ENCODE measurements at places on chromosomes 16 and 17.

- DNase-seq: no peak
These were observed 12.0 kb downstream of the FAM83G start for GRCh38 chr17:18992454-18993130.

DNA sequence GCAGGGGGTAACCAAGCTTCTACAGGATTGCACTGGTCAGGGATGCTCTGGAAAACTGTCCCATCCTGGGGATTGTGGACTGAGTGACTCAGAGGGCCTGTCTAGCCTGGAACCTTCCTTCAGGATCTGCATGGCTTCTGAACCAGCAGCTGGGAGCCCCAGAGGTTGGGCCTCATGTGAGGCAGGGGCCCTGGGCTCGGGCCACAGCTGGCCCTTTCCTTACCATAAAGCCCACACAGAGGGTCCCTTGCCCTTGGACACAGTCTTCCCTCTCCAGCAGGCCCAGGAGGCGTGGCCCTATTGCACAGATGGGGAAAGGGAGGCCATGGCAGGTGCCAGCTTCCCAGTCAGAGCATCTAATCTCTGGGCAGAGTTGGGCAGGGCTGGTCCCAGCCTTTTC lies 30.5 kb downstream of the ADCY7 start:
- no peak for DNase-seq

DNA sequence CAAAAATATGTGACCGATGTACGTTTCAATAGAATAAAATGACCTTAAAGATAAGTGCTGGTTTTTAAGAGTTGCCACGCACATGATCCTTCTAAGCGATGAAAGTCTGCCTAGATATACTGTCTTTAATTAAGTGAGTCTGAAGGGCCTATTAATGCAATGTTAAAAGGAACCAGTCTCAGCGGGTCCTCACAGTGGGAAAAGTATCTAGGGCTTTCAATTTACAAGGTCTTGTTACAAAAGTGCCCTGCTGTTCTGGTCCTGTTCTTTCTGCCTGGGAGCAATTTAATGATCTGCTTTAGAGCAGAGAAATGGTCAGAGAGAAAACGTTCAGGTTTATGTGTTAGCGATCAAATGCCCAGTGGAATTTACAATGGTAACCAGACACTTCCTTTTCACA lies 864.0 kb downstream of the KCNJ2 start:
- DNase-seq: no peak

DNA sequence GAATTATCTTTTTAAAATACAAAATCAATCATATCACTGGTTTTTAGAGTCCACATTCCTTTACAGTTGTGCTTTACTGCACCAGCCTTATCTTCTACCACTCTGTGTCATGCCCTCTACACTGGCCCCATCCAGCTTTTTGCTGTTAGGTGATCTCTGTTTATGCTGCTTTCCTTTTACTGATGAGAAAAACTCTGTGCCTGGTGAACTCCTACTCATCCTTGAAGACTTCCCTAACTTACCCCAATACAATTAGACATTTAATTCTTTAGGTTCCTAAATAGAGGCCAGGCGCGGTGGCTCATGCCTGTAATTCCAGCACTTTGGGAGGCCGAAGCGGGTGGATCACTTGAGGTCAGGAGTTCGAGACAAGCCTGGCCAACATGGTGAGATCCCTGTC lies 64.6 kb downstream of the MRTFB start:
- no peak for DNase-seq

GRCh38 chr17:57071991-57072944 lies 12.8 kb upstream of the AKAP1 start:
- no peak for DNase-seq

DNA sequence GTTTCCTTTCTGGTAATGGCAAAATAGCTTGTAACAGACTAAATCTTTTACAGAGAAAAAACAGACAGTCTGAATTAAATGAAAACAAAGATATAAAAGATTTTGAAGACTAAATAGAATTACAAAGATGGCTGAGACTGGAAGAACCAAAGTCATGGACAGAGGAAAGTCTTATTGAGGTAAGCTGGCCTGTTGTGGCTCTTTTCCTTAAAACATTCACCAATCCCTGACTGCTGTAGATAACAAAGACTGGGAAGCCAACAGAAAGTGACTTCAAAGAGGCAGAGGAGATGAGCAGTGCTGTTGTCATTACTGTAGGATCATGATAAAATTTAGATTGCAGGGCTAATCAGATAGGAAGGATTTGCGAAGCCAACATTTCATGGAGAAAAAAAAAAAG lies 517.0 kb downstream of the KIF2B start:
- no peak for DNase-seq

DNA sequence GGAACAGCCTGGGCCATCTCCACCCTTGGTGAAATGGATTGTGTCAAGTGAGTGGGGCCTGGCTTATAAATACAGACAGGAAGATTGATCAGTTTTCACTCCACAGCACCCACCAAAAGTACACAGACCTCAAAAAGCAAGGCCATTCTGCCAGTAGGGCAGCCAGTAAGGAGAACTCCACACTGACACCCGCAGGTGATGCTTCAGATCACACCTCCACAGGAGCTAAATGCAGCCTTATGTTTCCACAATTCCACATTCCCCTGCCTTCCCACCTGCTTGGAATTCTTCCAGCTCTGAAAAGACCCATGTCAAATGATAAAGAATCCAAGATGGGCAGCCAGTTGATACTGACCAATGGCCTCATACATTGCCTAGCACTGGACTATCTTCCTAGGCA lies 191.1 kb downstream of the ZFHX3 start:
- no peak for DNase-seq

GRCh38 chr17:64240741-64241347 lies 22.2 kb downstream of the TEX2 start:
- DNase-seq: no peak

DNA sequence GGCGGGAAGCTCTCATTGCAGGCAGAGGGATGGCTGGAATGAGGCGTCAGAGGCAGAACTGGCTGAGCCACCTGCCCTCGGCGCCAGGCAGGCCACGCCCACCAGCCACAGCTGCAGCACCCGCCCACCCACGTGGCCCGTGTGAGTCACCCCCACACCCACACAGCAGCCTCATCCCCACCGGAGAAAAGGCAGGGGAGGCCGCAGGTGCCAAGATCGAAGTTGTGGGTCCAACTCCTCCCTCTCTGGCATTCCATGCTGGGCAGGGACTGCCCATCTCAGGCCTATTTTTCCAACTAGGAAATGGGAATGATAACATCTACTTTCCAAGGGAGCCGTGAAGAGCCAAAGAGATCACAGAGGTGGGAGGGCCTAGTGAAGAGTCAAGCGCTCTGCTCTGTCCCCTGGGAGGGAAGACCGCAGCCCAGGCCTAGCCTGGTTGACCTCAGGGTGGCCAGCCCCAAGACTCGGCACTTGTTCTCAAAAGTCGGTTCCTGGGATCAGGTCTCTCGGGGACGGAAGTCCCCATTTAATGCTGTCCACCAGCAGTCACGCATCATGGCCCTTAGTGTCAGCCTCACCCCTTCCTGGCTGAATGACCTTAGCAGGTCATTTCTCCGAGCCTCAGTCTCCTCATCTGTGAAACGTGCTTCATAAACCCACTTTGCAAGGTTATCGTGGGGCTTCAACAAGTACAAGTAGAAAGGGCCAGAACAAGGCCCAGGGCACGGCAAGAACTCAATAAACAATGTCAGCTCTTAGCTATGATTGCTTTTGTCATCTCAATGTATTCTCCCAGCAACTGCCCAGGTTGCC lies at the start of gene TRPV3:
TSS of gene TRPV3 (minus strand) at position 45 of the 816 bp plus-strand sequence. CDS start 2,962 bp downstream, outside the sequence.
- peak; percentile 60 for DNase-seq

DNA sequence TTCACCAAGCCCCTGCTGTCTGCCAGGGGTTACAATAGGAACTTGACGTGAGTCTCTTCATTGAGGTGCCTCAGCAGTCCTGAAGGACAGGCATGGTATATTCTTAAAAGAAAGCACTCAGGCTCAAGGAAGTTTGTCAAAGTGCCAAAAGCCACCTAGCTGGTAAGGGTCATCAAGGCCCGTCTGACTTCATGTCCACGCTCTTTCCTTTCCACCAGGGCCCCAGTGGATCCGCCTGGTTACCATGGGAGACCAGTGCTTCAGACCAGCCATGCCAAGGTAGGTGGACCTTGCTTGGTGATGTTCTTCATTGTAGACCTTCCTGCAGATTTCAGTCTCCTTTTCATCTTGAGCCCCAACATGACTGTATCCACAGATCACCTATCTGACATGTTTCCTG lies 27.6 kb upstream of the CCL1 start:
- DNase-seq: no peak

DNA sequence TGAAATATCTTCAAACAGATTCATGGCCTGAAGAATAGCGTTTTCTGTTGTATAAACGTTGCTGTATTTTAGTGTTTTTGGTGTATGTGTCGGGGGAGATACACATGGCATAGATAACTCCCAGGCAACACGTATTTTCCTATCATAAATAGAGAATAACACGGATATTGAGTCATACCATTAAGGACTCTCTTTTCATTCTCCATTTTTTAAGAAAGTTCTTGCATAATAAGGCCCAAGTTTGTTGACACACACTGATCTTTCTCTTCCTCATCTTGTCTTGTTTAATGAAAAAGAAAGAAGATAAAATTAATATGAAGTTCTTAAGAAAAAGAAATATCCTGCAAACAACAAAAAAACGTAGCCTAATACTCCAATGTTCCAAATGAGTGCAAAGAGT lies 13.4 kb downstream of the ABCA8 start:
- no peak for DNase-seq

GRCh38 chr17:41631025-41631897 lies 6.9 kb upstream of the KRT17 start:
- no peak for DNase-seq

DNA sequence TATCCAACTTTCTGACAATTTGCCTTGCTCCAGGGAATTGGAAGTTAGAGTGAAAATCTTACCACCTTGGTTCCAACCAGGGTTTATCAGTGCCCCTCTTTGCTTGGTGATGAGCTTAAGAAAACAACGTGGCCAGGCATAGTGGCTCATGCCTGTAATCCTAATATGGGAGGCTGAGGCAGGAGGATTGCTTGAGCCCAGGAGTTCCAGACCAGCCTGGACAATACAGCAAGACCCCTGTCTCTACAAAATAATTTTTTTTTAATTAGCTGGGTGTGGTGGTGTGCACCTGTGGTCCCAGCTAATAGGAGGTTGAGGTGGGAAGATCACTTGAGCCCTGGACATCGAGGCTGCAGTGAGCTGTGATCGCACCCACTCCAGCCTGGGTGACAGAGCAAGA lies 21.4 kb downstream of the SLC7A6 start:
- DNase-seq: no peak

DNA sequence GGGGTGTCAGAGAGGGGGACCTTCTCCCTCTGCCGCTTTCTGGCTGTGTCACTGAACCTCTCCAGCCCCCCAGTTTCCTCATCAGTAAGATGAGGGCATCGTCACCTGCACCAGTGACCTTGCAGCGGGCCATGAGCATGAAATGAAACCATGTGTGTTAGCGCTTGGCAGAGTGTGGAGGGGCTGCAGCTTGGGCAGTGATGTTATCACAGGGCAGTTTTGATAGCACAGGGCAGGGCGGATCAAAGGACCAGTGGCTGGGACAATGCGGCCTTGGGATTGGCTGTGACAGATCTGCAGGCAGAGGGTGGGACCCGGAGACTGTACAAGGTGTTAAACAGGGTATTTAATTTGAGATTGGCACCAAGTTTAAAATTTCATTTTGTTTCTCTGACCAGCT lies 38.9 kb upstream of the NAT9 start:
- DNase-seq: no peak

GRCh38 chr17:64583038-64583437 lies 76.3 kb downstream of the CEP95 start:
- no peak for DNase-seq

- DNase-seq: no peak
These were observed 4.4 kb upstream of the KRT37 start for GRCh38 chr17:41428591-41429291.

GRCh38 chr17:49717371-49717861 lies 9.7 kb upstream of the SLC35B1 start:
- no peak for DNase-seq

GRCh38 chr16:66434619-66435430 lies 7.7 kb downstream of the BEAN1 start:
- DNase-seq: no peak

- no peak for DNase-seq
These were observed 97.1 kb upstream of the SALL1 start for GRCh38 chr16:51248217-51248616.

- no peak for DNase-seq
These were observed 96.6 kb downstream of the HELZ start for GRCh38 chr17:67148352-67148751.

GRCh38 chr17:77281122-77281903 lies 140.5 kb downstream of the SEC14L1 start:
- DNase-seq: peak; percentile 60

DNA sequence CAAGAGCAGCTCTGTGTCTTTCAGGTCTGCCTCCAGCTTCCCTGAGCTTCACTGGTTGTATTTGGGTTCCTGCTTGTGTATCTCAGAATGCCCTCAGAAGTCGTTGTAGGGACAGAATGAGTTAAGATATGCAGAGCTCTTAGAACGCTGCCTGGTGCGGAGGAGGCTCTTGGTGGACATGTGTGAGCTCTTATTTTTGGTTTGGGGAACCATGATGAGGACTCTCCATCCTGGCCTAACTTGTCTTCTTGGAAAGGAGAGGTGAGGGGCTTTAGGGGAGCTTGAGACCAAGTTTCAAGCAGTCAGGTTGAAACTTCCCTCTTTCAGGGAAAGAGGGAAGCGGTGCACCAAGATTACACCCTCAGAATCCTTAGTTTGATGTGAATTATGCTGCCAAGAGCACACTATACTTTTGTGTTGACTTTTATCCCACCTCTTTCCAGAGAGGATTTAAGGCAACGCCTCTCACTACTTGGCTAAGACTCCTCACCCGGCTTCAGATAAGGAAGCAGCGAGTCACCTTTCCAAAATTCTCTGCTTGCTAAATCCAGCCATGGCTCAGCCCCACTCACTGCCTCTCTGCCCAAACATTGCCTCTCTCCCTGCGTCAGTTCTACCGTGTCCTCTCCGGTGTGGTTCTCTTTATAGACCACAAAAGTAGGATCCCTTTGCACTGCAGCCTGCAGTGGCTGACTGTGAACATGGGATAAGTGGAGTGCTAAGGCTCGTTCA lies 12.7 kb downstream of the CDK5RAP3 start:
- DNase-seq: no peak

All from stimulated activated CD4-positive, alpha-beta T cell treated with anti-CD3 and anti-CD28 coated beads, Interleukin-12 subunit alpha, Interleukin-12 subunit beta, amount 100 ng/mL, for 4 hours (primary cell).